ENCODE measurements at places on chromosomes 3 and 15. TPM values are rescaled to one million over a fixed set of nuclear protein-coding genes. Genes with fewer than 3 reads are reported as not detected.

The ARPC4 gene
- total RNA-seq: 242 TPM

The HDC gene
- total RNA-seq: not detected

The ZBTB20 gene
- 15.1 TPM for total RNA-seq

The MKRN3 gene
- total RNA-seq: 2.3 TPM

The ZNF621 gene
- total RNA-seq: 13.9 TPM

The GALNT15 gene
- total RNA-seq: 83.7 TPM

The P2RY1 gene
- 0.39 TPM for total RNA-seq

The TICRR gene
- total RNA-seq: 6.2 TPM

The TATDN2 gene
- total RNA-seq: 22.9 TPM

The NME9 gene
- not detected for total RNA-seq

The ZNF280D gene
- 28.3 TPM for total RNA-seq

Data from subcutaneous preadipocyte (primary cell).